ENCODE measurements at places on chromosomes 12 and 14. TPM values are rescaled to one million over a fixed set of nuclear protein-coding genes. Genes with fewer than 3 reads are reported as not detected.

PLCZ1 gene
- polyA plus RNA-seq, result not detected

AKAP5 gene
- 0.77 TPM for polyA plus RNA-seq

KCNC2 gene
- not detected for polyA plus RNA-seq

DNAAF2 gene
- polyA plus RNA-seq, result 6.6 TPM

NINJ2 gene
- not detected for polyA plus RNA-seq

IFI27L2 gene
- 122 TPM for polyA plus RNA-seq

SCNN1A gene
- 0.26 TPM for polyA plus RNA-seq

PGF gene
- 0.63 TPM for polyA plus RNA-seq

TAS2R10 gene
- polyA plus RNA-seq, result 0.71 TPM

BEGAIN gene
- 0.48 TPM for polyA plus RNA-seq

C12orf60 gene
- polyA plus RNA-seq, result 0.57 TPM

HOXC5 gene
- polyA plus RNA-seq, result not detected

ART4 gene
- polyA plus RNA-seq, result not detected

KRT83 gene
- polyA plus RNA-seq, result not detected

LAG3 gene
- 0.33 TPM for polyA plus RNA-seq

PLEKHG7 gene
- polyA plus RNA-seq, result 0.05 TPM

PAX9 gene
- not detected for polyA plus RNA-seq

WNT1 gene
- not detected for polyA plus RNA-seq

MON2 gene
- 25.4 TPM for polyA plus RNA-seq

MYL2 gene
- not detected for polyA plus RNA-seq

WNK1 gene
- 52.4 TPM for polyA plus RNA-seq

REM2 gene
- polyA plus RNA-seq, result 0.06 TPM

BCL2L14 gene
- polyA plus RNA-seq, result not detected

GALNT6 gene
- 31.1 TPM for polyA plus RNA-seq

TAS2R31 gene
- polyA plus RNA-seq, result 0.60 TPM

CD163 gene
- polyA plus RNA-seq, result not detected

OTX2 gene
- not detected for polyA plus RNA-seq

CIDEB gene
- polyA plus RNA-seq, result 0.31 TPM

KRT73 gene
- not detected for polyA plus RNA-seq

ALDH2 gene
- polyA plus RNA-seq, result 90.8 TPM

TSPAN19 gene
- polyA plus RNA-seq, result not detected

P2RX2 gene
- polyA plus RNA-seq, result not detected

TEX52 gene
- polyA plus RNA-seq, result not detected

PPP1R1A gene
- not detected for polyA plus RNA-seq
